Neural progenitor cell (in vitro differentiated cells): ENCODE measurements at places on chromosomes 6 and 20. TPM values are rescaled to one million over a fixed set of nuclear protein-coding genes. Genes with fewer than 3 reads are reported as not detected.

DNA sequence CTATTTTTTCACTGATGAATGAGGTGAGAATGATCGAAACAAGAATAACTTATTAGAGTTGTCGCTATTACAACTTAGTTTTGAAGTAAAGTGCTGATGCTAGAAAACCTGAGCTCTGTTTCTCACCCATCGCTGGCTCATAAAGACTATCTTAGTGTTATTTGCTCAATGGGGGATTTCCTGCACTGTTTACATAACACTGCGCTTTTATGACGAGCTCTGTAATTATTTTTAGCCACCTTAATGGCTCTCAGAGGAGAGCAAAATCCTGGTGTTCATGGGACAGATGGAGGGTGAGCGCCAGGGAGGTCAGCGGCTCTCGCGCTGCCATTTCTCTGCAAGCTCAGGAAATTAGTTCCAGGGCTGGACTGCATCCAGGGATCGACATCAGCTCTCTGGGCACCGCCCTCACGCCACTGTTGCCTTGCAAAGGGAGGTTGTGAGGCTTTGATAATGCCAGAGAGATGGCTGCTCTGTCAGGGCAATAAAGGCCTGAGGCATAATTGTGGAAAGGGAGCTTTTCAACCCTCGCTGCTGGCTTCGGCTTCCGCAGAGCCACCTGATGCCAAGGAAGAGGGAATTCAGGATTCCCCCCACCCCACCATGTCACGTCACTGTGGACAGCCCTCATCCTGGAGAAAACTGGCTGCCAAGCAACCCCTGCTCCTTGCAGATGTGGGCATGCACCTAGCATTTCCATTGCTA, 72.0 kb downstream of the DACT2 start:
- no peak for DNase-seq

- DNase-seq = peak; percentile 74
Observed at GRCh38 chr6:125888989-125889656, 67.4 kb upstream of the HINT3 start.

- no peak for DNase-seq
Observed at GRCh38 chr20:8074931-8075330, 55.4 kb upstream of the TMX4 start.

GRCh38 chr6:135121434-135121833, 59.7 kb upstream of the MYB start:
- DNase-seq = no peak

TGIF2 gene
- total RNA-seq = 67.1 and 76.5 TPM in 2 replicates

DNA sequence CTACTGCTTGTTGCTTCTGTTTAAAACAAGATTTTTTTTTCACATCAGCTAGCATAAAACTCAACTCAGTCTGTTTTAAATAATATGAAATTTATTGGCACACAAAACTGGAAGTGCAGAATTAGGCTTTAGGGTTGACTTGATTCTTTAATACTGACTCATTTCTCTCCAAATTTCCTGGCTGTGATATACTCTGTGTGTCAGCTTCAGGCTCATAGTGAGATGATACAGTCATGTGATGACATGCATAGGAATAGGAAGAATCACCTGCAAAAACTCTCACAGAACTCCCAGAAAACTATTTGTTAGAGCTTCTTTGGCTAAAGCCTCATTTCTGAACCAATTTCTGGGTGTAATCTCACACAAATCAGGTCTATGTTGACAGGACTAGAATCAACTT, 1068.0 kb upstream of the EPHA7 start:
- no peak for DNase-seq

DNA sequence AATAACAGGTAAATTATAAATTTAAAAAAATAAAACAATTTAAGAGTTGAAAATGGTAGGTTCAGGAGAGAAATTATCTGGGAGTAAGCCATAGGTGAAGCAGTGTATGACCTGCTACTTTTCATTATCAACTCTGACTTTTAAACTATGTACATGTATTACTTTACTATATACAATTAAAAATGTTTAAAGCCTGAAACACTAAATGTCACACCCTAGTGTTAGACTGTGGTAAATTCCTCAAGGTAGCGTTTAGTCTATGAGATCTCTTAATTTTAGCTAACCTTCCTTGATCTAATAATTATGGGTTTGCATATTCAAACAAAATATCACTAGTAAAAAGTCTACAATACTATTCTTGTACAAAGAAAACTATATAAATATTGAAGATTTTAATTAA, 22.3 kb upstream of the TBC1D32 start:
- DNase-seq = no peak

RSPH9 gene
- total RNA-seq = 0.47 and 1.4 TPM in 2 replicates

GMPR gene
- not detected in 2 replicates for total RNA-seq

CFAP206 gene
- 0.52 and 0.53 TPM in 2 replicates for total RNA-seq

OR5V1 gene
- total RNA-seq = not detected in 2 replicates

- DNase-seq = no peak
Observed at GRCh38 chr6:128580224-128581110, 60.1 kb upstream of the PTPRK start.

DNA sequence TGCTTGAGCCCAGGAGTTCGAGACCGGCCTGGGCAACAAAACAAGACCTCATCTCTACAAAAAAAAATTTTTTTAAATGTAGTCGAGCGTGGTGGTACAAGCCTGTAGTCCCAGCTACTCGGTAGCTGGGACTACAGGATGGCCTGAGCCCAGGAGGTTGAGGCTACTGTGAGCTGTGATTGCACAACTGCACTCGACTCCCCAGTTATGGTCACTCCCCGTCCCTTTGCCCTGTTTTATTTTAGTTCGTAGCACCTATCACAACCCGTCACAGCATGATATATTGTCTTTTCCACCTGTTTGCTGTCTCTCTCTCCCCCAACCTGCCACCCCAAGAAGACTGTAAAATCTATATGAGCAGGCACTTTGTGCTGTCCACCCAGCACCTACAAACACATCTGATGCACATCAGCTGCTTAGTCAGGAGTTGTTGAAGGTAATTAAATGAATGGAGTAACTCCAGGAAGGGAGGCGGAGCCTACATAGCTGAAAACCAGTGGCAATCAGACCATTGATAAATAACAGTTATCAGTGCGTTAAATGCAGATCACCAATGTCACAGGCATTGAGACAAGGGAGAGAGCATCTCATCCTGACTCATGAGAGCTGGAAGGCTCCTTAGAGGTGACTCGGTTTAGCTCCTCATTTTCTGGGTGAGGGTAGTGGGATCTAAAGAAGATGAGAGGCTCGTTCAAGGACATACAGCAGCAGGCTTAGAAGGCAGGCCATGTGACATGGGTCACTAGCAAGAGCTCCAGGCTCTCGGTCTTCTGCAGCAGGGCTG, 14.4 kb upstream of the XRN2 start:
- no peak for DNase-seq

TTLL9 gene
- total RNA-seq = 0.34 TPM in 1 of 2 replicates, not detected in the other

EFCAB8 gene
- total RNA-seq = not detected in 2 replicates

DNA sequence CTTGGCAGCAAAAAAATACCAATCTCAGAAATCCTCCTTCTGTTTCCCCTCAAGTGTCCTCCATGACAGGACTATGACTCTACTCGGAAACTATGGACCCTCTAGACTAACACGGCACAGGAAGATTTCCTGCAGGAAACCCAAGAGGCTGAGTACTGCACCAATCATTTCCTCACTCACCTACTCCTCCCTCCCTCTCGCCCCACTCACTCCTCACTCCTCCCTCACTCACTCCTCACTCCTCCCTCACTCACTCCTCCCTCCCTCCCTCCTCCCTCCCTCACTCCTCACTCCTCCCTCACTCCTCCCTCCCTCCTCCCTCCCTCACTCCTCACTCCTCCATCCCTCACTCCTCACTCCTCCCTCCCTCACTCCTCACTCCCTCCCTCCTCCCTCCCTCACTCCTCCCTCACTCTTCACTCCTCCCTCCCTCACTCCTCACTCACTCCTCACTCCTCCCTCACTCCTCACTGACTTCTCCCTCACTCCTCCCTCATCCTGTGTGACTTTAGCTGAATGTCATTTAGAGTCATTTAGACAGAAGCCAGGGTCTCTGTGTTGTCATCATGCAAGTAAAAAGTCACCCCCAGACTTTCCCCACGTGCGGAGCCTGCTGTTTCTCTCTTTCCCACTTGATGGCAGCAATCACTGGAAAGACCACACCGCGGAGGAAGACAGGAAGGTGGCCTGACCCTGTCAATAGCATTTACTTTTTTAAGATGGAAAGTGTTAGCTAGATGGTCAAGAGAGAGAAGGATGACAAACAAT, 226.8 kb upstream of the PDE10A start:
- peak; percentile 72 for DNase-seq

CD93 gene
- not detected in 2 replicates for total RNA-seq

ZSCAN16 gene
- total RNA-seq = 8.4 and 17.7 TPM in 2 replicates

PTK7 gene
- total RNA-seq = 68.0 and 155 TPM in 2 replicates

- DNase-seq = peak; percentile 60
Observed at GRCh38 chr20:35171753-35172433, at the start of gene PROCR. Gene PROCR, plus strand, starts transcription at chr20:35172072. Its CDS starts 83 bp downstream, at chr20:35172155.

DNA sequence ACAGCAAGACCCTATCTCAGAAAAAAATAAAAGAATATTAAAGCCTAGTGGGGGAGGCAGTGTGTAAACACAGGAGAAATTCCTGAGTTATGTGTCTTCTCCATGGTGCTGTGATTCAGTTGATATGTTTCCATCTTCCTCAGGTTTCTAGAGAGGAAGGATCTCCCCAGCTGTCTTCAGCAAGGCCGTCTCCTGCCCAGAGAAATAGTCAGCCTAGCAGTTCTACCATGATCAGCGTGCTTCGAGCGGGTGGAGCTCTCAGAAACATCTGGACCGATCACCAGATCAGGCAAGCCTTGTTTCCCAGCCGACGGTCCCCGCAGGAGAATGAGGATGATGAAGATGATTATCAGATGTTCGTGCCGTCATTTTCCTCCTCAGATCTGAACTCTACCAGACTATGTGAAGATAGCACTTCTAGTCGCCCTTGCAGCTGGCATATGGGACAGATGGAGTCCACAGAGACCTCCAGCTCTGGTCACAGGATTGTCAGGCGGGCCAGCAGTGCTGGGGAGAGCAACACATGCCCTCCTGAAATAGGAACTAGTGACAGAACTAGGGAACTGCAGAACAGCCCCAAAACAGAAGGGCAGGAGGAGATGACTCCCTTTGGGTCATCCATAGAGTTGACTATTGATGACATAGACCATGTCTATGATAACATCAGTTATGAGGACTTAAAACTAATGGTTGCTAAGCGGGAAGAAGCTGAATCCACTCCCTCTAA, 34.9 kb upstream of the MTHFD1L start:
- no peak for DNase-seq

DNA sequence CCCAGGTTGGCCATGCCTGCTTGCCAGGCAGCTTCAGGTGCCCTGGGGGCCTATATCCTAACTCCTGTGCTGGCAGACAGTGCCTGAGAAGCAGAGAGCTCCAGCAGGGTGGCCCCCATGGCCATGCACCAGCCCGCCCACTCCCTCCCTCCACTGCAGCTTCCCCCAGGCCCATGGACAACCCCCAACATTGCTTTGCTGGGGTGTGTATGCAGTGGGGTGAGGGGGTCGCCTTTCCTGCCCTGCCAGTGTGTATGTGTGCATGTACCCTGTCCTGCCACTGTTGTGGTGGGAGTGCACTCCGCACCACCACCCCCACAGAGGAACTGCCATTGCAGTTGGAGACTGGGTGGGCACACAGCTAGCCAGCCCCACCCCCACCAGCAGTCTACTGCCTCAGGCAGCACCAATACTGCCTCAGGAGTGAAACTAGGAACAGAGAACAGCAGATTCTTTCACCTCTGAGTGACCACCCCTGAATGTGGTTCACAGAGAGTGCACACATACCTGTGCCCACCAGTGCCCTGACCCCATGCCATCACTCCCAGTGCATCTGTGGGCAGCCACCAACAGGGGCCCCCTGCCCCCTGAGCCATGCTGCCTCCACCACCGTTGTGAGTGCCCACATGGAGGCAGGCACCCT, 151.1 kb downstream of the LRRC1 start:
- no peak for DNase-seq

GRCh38 chr6:113352029-113352801, 504.9 kb upstream of the MARCKS start:
- peak; percentile 21 for DNase-seq

GRCh38 chr6:80022803-80023202, 18.4 kb downstream of the TTK start:
- no peak for DNase-seq

DNA sequence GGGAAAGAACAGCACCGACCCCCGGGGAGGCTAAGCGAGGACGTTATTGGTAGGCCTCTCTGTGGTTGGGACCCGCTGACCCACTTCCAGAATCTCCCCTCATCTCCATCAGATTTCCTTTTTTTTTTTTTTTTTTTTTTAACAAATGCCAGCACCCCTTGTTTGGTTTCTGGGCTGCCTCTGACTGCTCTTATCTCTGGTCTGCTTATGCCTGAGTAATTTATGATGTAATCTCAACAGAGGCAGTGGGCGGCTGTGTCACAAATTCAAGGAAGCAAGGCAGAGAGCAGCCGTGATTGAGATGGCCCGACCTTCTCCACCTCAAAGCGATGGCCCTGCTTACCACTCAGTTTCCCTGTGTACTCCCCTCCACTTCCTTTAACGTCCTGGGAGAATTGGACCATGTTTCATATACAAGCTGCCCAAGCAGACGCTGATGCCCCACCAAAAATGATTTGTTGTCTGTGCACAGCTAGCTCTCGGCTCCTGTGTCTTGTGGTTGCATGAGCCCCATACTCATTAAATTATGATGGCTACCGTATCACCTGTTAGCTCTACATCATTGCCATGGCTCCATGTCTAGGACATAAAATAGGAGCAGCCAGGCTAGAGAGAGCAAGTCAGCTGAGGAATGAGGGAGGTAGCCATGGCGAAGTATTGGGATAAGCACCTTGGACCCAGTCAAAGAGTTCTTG, 98.1 kb downstream of the ZNF217 start:
- DNase-seq = no peak

PRDM13 gene
- total RNA-seq = not detected in 2 replicates

DNA sequence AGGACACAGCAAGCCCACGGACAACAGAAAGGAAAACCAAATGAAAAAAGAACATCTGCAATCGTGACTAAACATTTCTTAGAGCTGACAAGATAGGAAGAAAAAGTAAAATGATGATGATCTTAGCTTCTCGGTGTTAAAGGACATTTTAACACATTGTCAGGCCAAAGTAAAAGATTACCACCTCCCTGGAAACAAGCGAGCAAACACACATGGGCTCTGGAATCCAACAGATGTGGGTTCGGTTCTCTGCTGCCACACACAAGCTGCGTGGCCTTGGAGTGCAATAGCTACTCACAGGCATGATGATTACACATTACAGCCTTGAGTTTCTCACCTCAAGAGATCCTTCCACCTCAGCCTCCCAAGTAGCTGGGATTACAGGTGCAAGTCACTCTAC, 7.5 kb upstream of the AAR2 start:
- no peak for DNase-seq
